Type B pancreatic cell (in vitro differentiated cells): ENCODE measurements at places on chromosomes 4 and X.

- no peak for DNase-seq
Observed at GRCh38 chrX:75335127-75335458, 61.2 kb downstream of the UPRT start.

- DNase-seq, result no peak
Observed at GRCh38 chrX:153463031-153463430, 7.3 kb downstream of the HAUS7 start.

DNA sequence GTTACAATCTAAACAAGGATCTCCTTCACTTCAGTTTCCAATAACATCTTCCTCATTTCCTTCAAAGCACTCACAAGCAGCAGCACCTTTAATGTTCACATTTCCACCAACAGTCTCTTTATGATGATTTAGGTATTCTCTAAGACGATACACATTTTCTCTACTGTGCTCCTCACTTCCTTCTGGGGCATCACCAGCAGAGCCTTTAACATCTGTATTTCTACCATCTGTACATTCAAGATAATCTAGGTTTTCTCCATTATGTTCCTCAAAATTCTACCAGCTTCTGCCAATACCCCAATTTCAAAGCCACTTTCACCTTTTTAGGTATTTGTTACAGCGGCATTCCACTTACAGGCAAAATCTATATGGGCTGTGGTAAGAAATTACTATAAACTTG is 80.6 kb downstream of the FBXW7 start:
- no peak for DNase-seq

DNA sequence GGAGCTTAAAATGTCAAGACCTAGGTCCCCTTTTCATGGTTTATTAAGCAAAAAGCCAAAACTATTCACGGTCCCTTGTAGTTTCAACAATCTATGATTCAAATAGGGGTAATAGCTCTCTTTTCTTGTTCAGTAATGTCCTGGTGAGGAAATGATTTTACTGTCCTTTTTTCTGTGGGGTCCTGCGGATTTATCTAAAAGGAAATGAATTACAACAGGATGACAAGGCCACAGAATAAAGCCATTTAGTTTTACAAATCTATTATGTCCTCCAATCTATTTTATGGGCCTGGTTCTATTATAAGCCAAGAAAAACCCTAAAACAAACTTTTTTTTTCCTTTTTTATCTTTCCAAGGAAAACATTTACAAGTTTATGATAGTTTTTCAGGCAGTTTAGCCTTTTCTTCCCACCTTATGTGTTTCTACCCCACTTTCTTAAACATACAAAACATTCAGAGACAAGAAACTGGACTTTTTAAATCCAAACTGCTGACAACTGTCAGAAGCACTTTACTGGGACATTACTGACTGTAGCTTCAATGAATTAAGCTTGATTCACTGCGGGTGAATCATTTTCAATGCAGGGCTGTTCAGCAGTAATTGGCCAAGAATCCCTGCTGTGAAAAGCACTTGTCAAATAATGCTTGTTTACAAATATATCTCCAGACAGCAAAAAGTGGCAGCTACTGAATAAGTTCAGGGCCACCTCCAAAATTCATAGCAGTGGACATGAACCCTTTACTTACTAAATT is 4.3 kb downstream of the EPHA5 start:
- DNase-seq, result no peak

GRCh38 chr4:126658411-126658810 is 974.3 kb upstream of the INTU start:
- DNase-seq, result no peak

- DNase-seq, result no peak
Observed at GRCh38 chr4:128386761-128387599, 99.4 kb upstream of the PGRMC2 start.

DNA sequence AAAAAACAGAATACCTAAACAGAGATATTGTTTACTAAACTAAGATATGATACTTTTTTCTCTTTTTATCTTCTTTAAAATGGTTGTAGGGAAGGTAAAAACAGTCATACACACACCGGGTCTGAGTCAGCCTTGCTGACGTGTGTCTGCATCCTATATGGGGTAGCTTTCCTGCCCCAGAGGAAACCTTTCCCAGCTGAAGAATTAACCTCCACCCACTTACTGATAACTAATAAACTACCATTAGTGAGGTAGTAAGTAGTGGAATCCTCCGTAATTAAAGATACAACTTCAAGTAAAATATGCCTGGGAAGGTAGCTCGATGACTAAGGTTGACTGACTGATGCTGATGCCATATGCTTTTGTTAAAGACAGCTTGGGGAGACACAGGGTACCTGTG is 312.2 kb downstream of the DCTD start:
- no peak for DNase-seq

DNA sequence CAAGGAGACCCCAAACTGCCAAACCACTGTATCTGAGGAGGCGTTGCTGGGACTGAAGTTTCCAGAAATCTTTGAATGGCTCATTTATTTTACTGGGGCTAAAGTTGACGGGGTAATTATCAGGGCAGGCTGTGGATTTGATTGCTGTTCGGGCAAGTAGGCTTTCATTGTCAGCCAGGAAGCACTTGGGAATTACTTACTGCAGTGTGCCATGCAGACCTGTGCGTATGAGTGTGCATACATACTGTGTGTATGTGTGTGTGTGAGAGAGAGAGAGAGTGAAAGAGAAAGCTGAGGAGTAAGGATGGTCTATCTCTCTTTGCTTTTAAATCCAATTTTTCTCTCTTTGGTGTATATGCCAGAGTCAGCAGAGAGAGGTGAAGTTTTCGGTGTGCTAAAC is 122.7 kb downstream of the NPNT start:
- DNase-seq, result no peak

GRCh38 chr4:602559-602942 is 22.8 kb upstream of the PDE6B start:
- peak; percentile 81 for DNase-seq

GRCh38 chrX:38018766-38019425 is 12.5 kb downstream of the SYTL5 start:
- no peak for DNase-seq

DNA sequence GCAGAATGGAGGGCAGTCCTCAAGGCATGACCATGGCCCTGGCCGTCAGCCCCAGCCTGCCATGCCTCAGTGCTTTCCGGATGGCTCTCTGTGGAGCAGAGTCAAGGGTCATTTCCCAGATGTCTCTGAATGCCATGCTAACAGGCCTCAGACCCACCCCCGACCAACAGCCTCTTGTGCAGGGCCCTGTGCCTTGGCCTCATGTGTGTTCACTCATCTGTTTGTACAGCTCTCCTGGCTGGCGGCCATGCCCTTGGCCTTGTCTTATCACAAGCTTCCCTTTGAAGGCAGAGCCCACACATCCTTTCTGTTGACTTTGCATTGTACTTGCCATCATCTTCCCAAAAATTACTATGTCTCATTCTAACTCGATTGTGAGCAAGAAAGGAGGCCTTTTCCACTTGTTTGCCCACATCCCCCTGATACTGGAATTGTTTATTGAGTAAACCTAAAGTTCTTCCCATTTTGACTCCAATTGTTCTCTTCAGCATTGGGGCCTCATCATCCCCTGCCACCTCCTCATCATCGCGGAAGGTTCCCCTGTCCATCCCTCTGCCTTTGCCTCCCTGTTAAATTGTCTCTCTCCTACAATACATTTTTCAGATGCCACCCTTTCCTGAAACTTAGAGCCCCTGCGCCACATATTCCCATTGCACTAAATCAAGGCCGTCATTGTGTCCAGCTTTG is 6.3 kb downstream of the CA5B start:
- no peak for DNase-seq

- DNase-seq, result no peak
Observed at GRCh38 chr4:139214039-139214534, 37.1 kb upstream of the ELF2 start.

GRCh38 chr4:80361329-80361900 is 25.9 kb downstream of the CFAP299 start:
- DNase-seq, result no peak

DNA sequence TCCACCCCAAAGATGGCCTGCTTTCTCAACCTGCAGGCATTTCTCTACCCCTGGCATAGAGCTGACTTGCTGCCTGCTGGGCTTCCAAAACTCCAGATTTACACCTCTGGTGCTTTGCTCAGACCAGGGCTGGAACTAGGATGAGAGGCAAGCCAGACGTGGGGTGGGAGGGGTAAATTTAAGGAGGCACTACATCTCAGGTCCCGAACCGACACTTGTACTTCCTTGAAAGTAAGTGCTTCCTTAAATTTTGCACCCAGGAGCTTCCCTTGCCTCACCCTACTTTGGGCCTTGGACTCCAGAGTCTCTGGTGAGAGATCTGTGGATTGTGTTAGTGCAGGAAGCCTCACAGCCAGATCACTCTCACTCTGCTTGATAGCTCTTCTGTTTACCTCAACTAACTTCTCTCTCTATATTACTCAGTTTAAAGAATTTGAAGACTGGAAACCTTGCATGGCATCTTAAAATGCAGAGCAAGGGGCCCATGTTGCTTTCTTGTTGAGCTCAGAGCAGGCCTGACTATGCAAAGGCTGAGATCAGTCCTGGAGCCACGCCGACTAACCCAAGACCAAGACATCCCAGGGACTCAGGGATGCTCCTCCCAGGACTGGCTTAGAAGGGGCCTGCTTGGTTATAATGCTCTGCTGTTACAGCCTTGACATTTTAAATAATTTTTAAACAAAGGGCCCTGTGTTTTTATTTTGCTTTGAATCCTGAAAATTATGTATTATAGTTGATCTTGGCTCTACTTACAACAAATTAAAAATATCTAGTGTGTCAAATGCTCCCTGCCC is 145.0 kb upstream of the LEF1 start:
- DNase-seq, result no peak
